Right ventricle myocardium superior (tissue), 1 donor: ENCODE measurements at places on chromosomes 11 and 22.

- peak; percentile 68 for DNase-seq
These were observed 195.3 kb downstream of the BRD1 start for GRCh38 chr22:49632199-49633009.

DNA sequence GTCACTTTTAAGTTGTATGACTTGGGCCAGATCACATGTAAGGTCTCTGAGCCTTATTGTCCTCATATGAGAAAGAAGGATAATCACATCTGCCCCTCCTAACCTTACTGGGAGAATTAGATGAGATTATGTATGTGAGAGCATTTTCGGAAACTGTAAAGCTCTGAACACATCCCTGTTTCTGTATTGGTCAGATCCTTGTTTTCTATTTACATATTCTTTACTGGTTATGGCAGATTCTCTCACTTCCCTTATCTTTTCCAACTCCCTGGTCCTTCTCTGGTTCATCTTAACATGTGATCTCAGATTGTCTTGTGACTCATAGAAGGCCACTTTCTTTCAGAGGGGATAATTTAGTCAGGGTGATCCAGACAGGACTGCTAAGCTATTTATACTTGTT, 41.8 kb downstream of the CCDC81 start:
- DNase-seq = no peak

GRCh38 chr11:2575591-2576051, 124.2 kb downstream of the KCNQ1OT1 start:
- DNase-seq = peak; percentile 19

DNA sequence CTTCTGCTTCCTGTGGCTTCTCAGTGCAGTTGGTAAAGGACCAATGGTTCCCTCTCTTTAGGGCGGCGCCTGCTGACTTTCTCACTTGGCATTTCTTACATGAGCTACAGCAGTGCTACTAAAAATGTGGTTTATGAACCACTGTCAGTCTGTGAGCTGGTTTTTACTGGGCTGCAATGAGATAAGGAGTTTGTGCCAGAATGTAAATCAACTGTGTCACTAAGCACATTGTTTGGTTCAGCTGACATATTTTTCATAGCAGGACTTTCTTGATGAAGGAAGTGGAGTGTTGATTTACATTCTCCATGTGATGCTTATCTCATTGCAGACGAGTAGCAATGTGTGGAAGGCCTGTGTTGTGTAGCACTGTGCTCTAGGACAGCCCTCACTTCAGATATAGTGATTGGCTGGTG, 463.3 kb downstream of the SOX6 start:
- DNase-seq = no peak

GRCh38 chr11:1912289-1912878, 7.1 kb upstream of the TNNT3 start:
- DNase-seq = no peak

DNA sequence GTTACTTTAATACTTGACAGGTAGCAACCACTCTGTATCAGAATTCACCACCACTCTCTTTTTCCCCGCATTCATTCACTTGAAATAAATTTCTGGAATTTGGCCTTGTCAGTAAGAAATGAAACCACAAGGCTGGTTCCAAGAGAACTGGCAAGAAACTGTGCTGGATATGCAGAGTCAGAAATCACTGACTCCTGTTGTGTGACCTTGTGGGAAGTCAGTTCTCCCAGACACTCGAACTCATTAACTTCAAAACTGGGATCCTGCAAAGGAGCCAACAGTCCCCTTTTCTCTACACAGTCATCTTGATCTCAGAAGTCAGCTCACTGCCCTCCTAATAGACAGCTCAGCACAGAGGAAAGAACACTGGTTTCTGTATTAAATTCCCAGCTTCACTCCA, 142.7 kb downstream of the LRRC4C start:
- no peak for DNase-seq

GRCh38 chr22:20243176-20243536, 25.0 kb downstream of the RTN4R start:
- no peak for DNase-seq

GRCh38 chr11:34013898-34014571, 37.5 kb upstream of the CAPRIN1 start:
- no peak for DNase-seq

DNA sequence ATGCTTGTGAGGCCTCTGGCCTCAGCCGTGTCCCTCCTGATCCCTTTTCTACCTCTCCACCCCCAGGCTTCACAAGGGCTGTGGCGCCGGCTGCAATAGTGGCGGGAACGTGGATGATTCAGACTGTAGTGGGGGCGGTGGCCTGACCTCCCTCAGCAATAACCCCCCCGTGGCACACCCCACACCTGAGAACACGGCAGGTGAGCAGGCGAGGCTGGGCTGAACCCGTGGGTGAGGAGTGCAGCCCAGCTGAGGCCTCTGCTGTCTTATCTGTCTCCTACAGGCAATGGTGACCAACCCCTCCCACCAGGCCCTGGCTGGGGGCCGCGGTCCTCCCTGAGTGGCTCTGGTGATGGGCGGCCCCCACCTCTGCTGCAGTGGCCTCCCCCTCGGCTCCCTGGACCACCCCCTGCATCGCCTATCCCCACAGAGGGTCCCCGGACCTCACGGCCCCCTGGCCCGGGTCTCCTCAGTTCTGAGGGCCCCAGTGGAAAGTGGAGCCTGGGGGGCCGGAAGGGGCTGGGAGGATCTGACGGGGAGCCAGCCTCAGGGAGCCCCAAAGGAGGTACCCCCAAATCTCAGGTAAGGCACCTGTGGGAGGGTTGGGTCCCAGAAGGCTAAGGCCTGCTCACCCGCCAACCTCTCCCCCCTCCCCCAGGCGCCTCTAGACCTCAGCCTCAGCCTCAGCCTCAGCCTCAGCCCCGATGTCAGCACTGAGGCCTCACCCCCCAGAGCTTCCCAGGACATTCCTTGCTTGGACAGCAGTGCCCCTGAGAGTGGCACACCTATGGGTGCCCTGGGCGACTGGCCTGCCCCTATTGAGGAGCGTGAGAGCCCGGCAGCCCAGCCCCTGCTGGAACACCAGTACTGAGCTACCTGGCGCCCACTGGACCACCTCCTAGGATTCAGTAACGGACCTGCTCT, 1.5 kb upstream of the SIPA1 start:
- DNase-seq = no peak

- DNase-seq = no peak
These were observed 2.0 kb upstream of the CLDN5 start for GRCh38 chr22:19526076-19526701.

DNA sequence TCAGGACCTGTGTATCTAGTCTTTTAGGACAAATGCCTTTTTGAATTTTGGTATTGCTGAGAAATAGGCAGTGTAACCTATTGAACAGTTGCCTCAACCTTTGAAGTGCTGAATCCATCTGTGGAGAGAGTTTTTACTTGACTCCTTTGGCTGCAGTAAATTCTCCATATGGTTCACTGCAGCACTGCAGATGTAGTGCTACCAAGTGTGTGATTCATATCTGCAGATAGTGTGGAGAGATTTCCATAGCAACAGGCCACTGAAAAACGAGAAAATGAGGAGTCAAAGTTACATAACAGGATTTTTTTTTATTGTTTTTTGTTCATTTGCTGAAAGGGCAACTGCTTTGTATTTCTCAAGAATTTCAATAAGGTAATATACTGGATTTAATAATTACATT, 356.1 kb downstream of the RAB38 start:
- DNase-seq = no peak

GRCh38 chr11:74468936-74469335, 1.6 kb upstream of the KCNE3 start:
- no peak for DNase-seq

- DNase-seq = no peak
These were observed 67.7 kb downstream of the ST3GAL4 start for GRCh38 chr11:126423154-126423553.

DNA sequence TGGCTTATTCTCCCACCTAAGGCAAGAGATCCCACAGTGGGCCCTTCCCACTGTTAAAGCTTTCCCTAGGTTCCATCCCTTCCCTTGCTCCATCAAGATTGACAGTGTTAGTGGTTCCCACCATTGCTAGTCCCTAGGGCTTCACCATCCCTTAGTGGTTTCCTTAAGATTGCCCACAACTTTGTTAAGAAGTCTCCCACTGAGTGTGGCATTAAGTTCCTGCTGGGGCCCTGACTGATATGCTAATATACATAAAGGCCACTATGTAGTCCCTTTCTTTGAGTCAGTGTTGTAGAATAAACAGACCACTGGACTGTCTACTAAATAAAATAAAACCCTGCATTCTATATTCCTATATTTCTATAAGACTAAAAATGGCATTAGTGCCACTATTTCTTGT, 176.1 kb downstream of the GUCY1A2 start:
- DNase-seq = no peak

- DNase-seq = no peak
These were observed 28.0 kb downstream of the FEZ1 start for GRCh38 chr11:125468025-125468424.

- DNase-seq = no peak
These were observed 230.7 kb downstream of the JRKL start for GRCh38 chr11:96620464-96621044.

DNA sequence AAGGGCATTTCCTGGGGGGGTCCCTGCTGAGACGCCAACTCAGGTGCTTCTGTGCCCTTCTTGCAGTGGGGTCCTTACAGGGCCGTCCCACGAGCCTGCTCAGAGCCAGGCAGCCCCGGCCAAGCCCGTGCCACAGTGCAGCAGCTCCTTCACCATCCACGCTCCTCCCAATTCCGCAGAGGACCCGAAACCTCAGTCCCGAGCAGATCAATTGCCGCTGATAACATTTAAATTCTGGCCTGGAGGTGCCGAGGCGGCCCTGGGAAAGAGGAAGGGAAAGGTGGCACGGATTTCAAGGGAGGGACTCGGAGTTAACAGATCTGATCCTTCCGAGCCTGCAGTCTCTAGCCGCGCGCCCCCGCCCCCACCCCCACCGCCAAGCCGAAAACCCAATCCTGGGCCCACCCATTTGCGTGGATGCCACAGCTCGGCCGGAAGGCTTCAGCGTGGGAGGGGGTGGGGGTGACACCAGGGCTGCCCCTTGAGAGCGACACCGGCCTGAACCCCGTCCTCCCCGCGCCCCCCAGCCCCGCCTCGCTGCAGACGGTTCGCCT, 32.3 kb upstream of the JAM3 start:
- no peak for DNase-seq

DNA sequence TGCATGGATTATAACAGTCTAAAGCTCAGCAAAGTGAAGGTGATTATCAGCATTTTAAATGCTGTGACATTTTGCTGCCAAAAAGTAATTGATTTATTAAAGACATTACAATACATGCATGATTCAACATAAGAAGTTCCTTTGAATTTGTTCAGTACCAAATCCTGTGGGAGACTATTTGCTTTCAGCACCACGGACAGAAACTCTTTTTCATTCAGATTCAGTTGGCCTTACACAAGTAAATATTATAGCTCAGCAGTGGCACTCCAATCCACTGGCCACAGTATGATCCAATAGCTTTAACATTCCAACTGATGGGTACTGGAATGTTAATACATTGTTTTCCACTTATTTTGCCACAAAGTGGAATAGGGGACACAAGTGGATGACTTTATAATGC, 806.7 kb downstream of the NTM start:
- no peak for DNase-seq

- no peak for DNase-seq
These were observed 29.2 kb upstream of the CHORDC1 start for GRCh38 chr11:90252053-90252452.

GRCh38 chr11:120054753-120055045, 83.2 kb downstream of the TRIM29 start:
- DNase-seq = no peak

DNA sequence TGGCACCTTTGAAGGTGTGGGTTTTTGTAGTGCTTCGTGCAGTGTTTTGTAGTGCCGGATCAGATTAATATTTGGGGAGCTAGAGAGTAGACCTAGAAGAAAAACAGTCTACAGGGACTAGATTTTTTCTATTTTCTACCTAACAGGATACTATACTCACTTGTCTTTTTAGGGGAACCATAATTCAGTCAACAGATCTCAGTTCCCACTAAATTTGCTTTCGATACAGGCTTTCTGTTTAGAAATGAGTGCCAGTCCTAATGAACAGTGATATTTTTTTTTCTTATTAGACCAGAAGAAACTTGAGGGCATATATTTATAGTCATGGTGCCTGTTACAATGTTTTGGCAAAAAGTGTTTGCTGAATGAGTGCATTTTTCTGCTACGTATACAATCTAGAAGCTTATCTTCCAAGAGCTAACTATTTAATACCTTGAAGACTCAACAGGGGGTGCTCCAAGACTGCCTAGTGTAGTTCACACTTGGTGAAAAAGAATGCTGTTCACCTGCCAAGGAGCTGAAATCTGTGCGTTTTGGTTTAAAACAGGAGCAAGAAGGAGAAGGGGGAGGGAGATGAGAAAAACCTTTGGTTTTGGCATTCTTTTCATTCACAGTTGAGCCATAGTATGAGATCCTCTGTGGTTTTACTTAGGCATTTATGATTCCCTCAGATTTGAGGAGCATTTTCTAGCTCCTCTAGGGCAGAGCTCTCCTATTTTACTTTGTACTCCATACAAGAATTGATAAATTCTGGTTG, 44.9 kb upstream of the VSTM5 start:
- no peak for DNase-seq

GRCh38 chr22:45863981-45864751, 112.8 kb downstream of the WNT7B start:
- peak; percentile 84 for DNase-seq

GRCh38 chr11:1561955-1562354, 10.1 kb downstream of the DUSP8 start:
- no peak for DNase-seq

DNA sequence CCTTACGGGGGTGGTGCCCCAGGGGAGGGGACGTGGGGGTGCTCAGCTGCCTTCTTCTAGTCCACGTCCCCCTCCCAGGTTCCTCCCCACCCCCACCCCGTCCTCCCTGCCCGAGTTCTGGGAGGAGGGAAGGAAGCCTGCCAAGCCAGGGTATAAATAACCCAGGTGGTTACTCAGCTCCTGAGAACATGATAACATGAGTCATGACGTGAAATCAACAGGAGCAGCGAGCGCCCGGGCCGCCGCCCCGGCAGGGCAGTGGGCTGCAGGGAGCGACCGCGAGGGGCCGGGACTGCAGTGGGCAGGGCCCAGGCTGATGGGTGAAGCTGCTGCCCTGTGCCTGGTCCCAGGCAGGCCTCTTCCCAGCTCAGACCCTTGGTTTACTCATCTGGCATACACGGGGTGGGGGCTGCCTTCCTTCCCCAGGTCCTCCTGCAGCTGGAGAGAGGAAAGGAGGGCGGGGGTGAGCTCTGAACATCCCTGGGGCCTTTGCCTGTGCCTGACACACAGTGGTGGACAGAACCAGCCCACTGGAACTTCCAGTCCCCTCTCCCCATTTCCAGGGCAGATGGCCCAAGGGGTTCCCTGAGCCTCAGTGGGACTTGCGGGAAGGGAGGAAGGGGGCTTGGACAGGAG, 8.8 kb upstream of the PDGFB start:
- DNase-seq = peak; percentile 72

GRCh38 chr11:73176874-73177155, 34.7 kb upstream of the FCHSD2 start:
- no peak for DNase-seq
